ENCODE measurements at places on chromosomes 13 and 19.

DNA sequence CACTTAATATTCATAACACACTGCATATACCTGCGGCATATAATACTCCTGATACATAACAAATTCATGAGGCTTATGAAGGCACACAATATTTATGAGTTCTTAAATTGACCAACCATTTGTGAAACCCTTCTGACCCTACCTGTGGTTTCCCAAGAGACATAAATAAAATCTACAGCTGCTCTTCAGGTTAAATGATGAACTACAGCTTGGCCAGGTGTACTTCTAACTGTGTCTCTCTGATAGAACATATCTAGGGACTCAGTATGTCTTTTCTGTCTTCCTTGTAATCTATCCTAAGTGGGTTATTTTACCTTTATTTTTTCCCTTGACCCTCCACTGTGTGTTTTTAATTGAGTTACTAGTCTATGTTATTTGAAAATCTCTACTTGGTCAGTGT is 189.9 kb upstream of the UFM1 start:
- DNase-seq: no peak

GRCh38 chr19:58407658-58408151 is 744 bp upstream of the ZNF584 start:
- DNase-seq: peak; percentile 57

- no peak for DNase-seq
These were observed 106.1 kb downstream of the NHLRC3 start for GRCh38 chr13:39144391-39144790.

DNA sequence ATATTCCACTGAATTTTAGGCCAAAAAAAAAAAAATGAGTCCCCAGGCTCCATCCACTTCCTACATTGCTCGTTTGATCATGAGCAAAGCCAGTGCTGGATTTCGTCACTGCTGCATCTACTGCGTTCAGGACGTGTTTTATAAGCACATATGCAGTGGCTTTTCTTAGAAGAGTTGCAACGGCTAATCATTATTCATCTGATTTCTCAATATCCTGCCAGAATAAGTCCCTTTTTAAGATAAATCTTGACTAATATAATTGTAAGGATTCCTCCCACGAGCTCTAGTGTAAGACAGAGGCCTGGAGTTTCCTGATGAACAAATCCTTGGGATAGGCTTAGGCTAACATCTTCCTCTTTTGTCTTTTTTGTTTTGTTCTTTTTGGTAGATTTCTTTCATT is 19.5 kb downstream of the FAM124A start:
- no peak for DNase-seq

DNA sequence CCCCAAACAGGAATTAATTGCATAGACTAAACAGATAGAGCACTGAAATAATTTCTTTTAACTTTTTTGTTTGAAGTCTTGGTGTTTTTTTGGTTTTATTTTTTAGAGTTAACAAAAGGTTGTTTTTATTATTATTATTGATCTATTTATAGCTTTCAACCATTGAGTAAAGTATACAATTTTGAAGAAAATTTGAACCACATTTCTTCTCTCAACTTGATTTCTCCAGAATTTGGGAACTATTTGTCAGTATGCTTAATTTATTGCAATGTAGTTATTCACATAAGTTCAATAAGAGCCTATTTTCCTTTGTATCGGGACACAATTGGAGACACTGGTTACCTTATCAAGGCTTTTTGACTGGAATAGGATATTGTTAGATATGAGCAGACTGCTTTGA is 1045.6 kb upstream of the PCDH9 start:
- no peak for DNase-seq
